ENCODE measurements at places on chromosomes 13 and 19.
A peak's percentile ranks its signal among the peaks of the same experiment; 100 is the strongest.

DNA sequence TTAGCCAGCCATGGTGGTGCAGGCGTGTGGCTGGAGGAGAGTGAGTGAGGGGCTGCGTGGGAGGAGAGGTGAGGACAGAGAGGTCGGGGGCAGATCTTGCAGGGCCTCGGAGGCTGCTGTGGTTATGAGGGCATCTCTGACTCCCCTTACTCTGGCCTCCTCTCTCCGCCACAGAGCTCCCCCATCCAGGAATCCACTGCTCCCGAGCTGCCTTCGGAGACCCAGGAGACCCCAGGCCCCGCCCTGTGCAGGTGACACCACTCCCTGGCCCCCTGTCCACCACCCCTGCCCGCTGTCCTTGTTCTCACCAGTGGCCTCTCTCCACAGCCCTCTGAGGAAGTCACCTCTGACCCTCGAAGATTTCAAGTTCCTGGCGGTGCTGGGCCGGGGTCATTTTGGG, 7.8 kb downstream of the PTGER1 start:
- no peak for DNase-seq

- no peak for DNase-seq
These were observed 1.9 kb downstream of the GPR18 start for GRCh38 chr13:99256283-99256682.

- DNase-seq, result no peak
These were observed 13.9 kb downstream of the BCAM start for GRCh38 chr19:44822670-44823372.

DNA sequence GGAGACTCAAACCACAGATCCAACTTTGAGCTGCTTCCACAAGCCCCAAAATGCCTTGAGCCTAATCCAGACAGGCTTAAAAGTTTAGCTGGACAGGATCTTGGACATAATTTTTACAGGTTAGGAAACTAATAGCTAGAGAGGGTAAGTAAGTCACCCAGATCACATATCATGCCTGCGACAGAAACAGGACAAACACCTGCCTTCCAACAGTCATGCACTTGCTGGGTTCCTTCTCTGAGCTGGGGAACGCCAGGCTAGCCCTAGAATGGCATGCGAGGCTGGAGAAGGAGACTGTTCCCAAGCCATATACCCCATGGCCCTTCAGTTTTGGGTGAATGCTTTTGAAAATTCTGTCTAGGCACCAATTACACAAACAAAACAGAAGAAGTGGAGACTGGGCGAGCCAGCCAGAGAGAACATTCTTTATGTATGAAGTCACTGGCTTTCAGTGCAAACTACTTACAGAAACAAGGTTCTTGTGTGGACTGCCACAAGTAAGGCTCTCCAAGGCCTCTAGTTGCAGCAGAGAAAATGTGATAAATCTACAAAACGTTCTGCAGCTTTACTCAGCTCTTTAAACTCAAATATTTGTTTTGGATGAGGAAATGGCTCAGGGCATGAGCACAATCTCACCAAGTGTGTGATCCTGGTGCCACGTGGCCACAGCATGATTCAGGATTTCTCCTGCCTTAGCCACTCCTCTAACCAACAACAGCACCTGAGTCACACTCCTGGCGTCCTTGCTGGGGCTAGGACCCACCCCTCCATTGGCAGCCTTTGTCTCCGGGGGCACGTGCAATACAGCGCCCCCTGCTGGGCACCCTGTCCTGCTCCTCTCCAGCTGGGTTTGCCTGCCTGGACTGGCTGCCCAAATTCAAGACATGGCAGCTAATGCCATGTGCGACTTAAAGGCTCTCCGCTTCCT, 73.4 kb upstream of the UBL3 start:
- peak; percentile 28 for DNase-seq

- DNase-seq, result peak; percentile 77
These were observed 21.7 kb downstream of the LILRB4 start for GRCh38 chr19:54684527-54684926.

DNA sequence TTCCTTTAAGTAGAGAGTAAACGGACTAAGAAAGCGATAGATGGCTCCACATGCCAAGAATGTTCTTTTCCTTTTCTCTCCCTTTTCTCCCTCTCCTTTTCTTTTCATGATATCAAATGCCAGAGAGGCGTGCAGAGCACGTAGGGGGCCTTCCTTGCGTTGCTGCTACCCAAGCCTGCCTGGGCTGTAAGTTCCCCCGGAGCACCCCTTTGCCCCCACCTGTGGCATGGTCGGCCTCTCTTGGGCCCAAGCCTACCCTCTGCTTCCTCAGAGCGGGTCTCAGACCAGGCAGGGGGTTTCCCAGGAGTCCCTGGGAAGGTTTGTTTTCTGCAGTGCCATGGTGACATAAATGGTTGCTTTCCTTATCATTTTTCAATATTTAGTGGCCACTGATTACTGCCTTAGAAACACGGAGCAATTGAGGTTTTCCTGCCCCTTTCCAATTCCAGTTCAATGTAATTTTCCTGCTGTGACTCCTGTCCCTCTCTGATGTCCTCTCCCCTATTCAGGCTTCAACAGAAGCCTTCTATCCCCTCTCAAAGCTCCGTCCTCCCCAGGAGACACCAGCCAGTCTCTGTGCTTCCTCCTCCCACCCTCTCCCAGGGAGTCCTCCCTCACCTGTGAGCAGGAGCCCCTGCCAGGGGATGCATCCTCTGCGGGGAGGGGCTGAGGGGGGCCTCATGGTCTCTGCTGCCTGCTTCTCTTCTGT, 22.6 kb upstream of the CD177 start:
- DNase-seq, result no peak

DNA sequence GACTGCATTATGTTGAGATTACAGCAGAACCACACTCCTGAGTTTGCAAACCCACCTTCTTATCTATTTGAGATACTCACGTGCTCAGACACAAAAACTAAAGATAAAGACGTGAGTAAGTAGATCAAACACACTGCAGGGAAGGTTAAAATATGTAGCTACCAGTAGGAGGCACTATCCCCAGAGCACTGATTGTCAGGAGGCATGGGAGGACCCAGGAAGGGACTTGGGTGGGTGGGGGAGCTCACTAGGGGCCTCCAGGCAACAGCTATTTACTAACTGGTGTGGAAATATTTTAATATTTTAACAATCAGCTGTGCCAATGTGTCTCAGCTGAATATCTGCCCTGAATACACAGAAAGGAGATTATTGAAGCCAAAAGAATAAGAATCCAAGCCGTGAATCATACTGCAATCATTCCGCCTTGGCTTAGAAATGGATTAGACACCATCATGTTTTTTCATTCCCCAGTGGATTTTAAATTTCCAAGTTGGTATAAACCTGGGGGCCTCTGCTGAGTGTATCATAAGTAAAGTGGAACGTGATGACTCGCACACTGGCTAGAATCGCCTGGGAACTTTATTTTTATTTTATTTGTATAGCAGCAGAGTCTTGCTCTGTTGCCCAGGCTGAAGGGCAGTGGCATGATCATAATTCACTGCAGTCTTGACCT, 73.2 kb upstream of the CACNA1A start:
- no peak for DNase-seq

- no peak for DNase-seq
These were observed 19.0 kb downstream of the ACP7 start for GRCh38 chr19:39103151-39103550.

- no peak for DNase-seq
These were observed 1.2 kb upstream of the GNG8 start for GRCh38 chr19:46637224-46637623.

DNA sequence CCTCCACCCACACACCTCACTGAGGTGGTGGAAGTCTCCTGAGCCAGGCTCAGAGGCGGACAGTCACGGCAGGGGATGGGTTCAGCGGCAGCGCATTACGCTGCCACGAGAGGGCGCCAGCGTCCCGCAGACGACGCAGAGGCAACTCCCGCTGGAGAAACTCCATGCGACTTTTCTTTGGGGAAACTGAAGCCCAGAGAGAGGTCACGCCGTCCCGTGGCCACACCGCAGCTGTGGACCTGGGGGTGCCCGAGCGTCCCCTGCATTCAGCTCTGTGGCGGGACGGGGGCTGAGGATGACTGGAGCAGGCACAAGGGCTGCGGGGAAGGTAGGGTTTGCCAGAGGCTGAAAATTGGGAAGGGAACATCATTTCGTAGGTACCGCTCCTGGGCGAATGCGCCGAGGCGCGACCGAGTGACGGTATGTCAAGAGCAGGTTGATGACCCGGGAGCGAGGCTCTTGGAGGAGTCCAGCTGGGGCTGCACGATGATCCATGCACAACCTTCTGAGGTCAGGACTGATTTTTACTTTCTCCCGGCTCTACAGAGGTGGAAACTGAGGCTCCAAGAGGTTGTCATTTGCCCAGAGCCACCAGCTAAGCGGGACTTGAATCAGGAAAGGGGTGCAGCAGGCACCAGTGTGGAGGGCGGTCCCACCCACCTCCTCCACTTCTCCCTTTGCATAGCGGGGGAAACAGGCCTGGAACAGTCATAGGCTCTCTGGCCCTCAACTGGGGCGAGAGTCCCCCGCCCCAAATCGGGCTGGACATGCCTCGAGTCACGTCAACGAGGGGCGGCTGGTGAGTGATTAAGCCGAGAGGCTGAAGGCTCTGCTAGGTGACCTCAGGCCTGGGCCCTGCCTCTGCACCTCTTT, 690 bp upstream of the ARRDC2 start:
- DNase-seq, result peak; percentile 85

GRCh38 chr13:32261567-32261966, 53.6 kb downstream of the ZAR1L start:
- no peak for DNase-seq

- no peak for DNase-seq
These were observed 1210.1 kb upstream of the SPRY2 start for GRCh38 chr13:81551036-81551435.

DNA sequence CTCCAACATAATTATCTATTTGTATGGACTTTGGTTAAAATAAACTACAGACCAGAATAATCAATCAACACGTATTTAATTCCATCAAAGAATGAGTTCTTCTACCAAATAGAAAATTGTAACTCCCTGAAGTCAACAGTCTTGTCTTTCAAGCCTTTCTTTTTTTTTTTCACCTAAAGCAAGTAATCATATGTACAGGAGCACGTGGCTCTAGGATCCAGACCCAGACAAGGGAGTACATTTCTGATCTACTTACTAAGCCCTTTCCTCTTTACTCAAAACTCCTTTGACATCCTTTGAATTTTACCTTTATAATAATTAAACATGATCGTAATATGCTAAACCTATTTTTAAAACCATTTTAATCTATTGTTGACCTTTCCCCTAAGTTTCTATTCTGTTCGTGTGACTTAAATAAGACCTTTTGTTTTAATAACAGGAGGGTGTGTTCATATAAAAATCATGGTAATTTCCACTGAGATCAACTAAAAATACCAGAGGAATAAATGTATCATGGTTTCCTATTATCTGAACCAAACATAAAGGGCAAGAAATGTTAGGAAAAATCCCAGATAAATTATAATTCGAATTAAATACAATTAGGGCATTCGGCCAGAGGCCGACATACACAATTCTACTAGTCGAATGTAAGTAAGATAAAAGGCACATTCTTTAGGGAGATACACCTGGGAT, 1.7 kb downstream of the SLC7A1 start:
- no peak for DNase-seq

- DNase-seq, result peak; percentile 74
These were observed 1.7 kb downstream of the ANKRD24 start for GRCh38 chr19:4183967-4184717.

GRCh38 chr13:113802090-113802531, 43.1 kb downstream of the TMEM255B start:
- DNase-seq, result no peak
